ENCODE measurements at places on chromosomes 16 and 17.

DNA sequence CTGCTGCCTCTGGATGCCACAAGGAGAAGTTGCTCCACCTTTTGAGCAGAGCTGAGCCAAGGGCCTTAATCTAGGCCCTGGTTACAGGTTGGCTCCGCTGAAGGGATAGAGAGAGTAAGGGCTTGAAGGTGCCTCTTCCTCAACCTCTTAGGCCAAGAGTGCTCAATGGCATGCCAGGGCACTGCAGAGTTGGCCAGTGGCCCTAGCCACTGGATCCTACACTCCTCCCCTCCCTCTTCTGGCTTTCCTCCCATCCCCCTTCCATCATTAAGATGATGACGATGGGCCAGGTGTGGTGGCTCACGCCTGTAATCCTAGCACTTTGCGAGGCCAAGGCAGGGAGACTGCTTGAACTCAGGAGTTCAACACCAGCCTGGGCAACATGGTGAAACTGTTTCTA, 50.5 kb downstream of the MYO18A start:
- DNase-seq, result no peak

DNA sequence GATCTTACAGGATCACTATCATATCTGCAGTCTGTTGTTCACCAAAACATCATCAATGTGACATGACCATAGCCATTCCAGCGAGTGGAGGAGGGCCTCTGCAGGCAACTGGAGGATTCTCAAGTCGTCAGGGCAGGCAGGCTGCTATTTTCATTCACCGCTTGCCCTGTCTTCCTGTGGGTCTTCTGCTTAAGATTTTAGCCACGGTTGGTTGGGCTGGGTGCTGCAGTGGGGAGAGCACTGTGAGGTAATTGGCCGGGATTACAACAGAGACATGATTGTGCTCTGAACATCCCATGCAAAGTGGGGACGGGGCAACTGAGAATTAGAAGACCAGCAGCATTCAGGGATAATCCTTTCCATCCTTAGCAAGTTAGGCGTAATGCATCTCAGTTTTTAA, 245.9 kb downstream of the CPPED1 start:
- no peak for DNase-seq

- DNase-seq, result no peak
These were observed 606.0 kb upstream of the SALL1 start for GRCh38 chr16:51757124-51757470.

DNA sequence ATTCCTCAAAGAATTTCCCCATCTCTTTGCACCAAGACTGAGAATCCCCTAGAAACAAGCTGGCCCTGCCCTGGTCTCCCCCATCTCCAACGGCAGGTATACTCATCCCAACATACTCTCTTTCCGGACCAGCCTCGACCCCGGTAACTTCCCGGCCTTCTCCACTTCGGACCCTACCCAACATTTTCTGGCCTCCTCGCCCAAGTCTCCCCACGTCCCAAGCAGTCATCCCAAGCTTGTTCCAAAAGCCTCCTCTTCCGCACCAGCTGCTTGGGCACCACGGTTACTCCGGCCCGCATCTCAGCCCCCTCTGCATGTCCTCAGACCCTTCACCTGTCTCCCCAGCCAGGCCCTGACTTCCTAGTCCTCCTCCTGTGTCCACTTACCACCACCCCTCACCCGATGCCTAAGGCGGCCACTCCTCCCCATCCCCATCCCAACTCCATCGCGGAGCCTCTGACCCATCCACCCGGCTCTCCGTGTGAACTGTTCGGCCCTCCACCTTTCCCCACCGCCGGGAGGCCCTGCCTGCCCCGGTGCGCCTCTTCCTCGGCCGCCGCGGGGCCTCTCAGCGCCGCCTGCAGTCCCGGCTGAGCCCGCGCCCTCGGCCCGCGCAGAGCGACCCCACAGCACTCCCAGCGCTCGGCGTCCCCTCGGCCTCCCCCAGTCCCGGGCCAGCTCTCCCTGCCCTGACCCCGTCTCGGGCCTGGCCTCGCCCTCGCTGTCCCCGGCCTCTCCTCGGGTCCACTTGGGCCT, 994 bp downstream of the PITPNA start:
- DNase-seq, result no peak
